ENCODE measurements at places on chromosomes 13 and 19. TPM values are rescaled to one million over a fixed set of nuclear protein-coding genes. Genes with fewer than 3 reads are reported as not detected.

LGALS4 gene
- 0.29 TPM for total RNA-seq

ZNF737 gene
- total RNA-seq: 14.0 TPM

SHANK1 gene
- 0.25 TPM for total RNA-seq

ACP7 gene
- total RNA-seq: not detected

SPC24 gene
- total RNA-seq: 60.5 TPM

ZSCAN4 gene
- total RNA-seq: not detected

ZNF560 gene
- total RNA-seq: 0.16 TPM

- H3K4me3 ChIP-seq: peak within 1 kb of the TSS; percentile 78
- H3K36me3 ChIP-seq: no peaks in the 10 kb centered on the region
- peak within 1 kb of the TSS; percentile 61 for H3K27ac ChIP-seq
- peaks cover 3% of the 10 kb centered on the region for H3K27me3 ChIP-seq
- peak; percentile 70 for DNase-seq
Measured at GRCh38 chr19:6501740-6502648, at the start of gene TUBB4A. TSS of gene TUBB4A (minus strand) at chr19:6502309. CDS start at chr19:6502212, 97 bp downstream.

DNA sequence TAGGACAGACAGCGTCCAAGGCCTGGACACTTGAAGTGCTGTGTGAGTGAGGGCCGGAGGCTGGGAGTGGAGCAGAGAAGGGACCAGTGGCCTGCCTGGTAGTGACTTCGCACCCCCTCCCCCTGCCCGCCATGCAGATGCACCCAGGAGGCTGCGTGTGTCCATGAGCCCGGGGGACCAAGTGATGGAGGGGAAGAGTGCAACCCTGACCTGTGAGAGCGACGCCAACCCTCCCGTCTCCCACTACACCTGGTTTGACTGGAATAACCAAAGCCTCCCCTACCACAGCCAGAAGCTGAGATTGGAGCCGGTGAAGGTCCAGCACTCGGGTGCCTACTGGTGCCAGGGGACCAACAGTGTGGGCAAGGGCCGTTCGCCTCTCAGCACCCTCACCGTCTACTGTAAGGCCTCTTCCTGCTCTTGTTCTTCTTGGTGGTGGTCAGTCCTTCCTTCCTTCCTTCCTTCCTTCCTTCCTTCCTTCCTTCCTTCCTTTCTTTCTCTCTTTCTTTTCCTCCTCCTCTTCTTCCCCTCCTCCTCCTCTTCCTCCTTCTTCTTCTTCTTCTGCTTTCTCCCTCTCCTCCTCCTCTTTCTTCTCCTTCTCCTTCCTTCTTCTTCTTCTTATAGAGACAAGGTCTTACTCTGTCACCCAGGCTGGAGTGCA, 6.0 kb upstream of the FFAR1 start:
- H3K27ac ChIP-seq: no peak overlapping the region
- no peak for DNase-seq
- H3K4me1 ChIP-seq: peaks cover 13% of the 10 kb centered on the region
- H3K36me3 ChIP-seq: no peaks in the 10 kb centered on the region

DNA sequence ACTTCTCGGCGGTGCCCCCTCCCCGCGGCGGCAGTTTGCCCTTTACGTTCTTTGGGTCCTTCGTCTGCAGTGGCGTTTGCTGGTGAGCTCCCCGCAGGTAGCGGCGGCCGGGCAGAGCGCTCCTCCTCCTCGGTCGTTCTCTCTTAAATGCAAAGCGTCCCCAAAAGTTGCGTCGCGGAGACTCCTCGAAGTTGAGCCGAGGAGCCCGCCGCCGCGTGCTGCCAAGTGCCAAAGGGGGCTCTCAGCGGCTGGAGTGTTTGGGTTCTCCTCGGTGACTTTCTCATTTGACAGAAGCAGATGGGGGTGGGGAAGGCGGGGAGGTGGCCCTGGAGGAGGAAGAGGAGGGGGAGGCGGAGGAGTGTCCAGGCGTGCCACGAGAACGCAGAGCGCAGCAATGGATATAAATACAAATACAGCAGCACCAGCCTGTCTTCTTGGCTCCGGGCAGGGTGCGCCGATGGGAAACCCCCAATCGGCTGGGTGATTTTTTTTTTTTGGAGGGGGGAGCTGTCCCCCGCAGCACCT, at the start of gene SOX21:
SOX21 (minus strand) TSS at position 259 of the 525 bp plus-strand sequence. CDS start 496 bp downstream, outside the sequence.
- H3K4me3 ChIP-seq: peak within 1 kb of the TSS; percentile 48
- H3K27me3 ChIP-seq: peaks cover 61% of the 10 kb centered on the region
- no peak for DNase-seq
- peaks cover 25% of the 10 kb centered on the region for H3K4me1 ChIP-seq

GRCh38 chr13:45949161-45949560, 97.6 kb upstream of the SIAH3 start:
- no peaks in the 10 kb centered on the region for H3K36me3 ChIP-seq
- no peak overlapping the region for H3K27ac ChIP-seq
- H3K4me3 ChIP-seq: no peak overlapping the region
- H3K4me1 ChIP-seq: no peaks in the 10 kb centered on the region
- no peak for DNase-seq

- peak; percentile 88 for DNase-seq
- H3K27me3 ChIP-seq: no peaks in the 10 kb centered on the region
- H3K36me3 ChIP-seq: peaks cover 5% of the 10 kb centered on the region
- H3K4me3 ChIP-seq: peak overlapping the region; percentile 87
Measured at GRCh38 chr19:50368649-50369570, 3.5 kb upstream of the NAPSA start.

- peaks cover 3% of the 10 kb centered on the region for H3K27me3 ChIP-seq
- H3K4me1 ChIP-seq: no peaks in the 10 kb centered on the region
- H3K36me3 ChIP-seq: no peaks in the 10 kb centered on the region
Measured at GRCh38 chr13:36357692-36358091, 11.5 kb upstream of the SPART start.

- peak overlapping the region; percentile 76 for H3K4me3 ChIP-seq
- H3K27ac ChIP-seq: peak overlapping the region; percentile 77
- DNase-seq: no peak
Measured at GRCh38 chr19:4067396-4068046, 822 bp upstream of the ZBTB7A start.

GRCh38 chr13:111184458-111185401, 69.6 kb downstream of the ARHGEF7 start:
- no peaks in the 10 kb centered on the region for H3K27me3 ChIP-seq
- H3K27ac ChIP-seq: peak overlapping the region; percentile 87
- DNase-seq: peak; percentile 70
- H3K36me3 ChIP-seq: peaks cover 52% of the 10 kb centered on the region

GRCh38 chr19:10706990-10707389, 5.8 kb downstream of the QTRT1 start:
- H3K4me1 ChIP-seq: peaks cover 4% of the 10 kb centered on the region
- no peak overlapping the region for H3K4me3 ChIP-seq
- no peak for DNase-seq
- H3K36me3 ChIP-seq: peaks cover 24% of the 10 kb centered on the region
- H3K27ac ChIP-seq: no peak overlapping the region

DNA sequence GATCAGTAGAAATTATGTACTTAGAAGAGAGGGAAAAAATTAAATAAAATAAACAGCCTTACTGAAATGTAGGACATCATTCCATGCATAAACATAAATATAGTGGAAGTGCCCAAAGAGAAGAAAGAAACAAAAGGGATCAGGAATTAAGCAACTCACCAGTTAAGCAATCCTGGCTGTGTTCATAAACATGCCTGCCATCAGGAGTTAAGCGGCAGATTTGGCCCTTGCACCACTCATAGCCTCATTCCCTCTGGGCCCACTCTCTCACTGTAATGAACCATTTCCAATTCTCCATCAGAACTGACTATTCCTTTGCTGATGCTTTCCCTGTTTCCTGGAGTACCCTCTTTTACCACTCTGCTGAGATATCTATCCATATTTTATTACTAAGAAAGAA, 281.4 kb downstream of the LHFPL6 start:
- no peak overlapping the region for H3K27ac ChIP-seq
- no peaks in the 10 kb centered on the region for H3K4me1 ChIP-seq
- no peak for DNase-seq
- peaks cover 7% of the 10 kb centered on the region for H3K27me3 ChIP-seq

GRCh38 chr13:25973576-25973975, 78.2 kb downstream of the SHISA2 start:
- no peaks in the 10 kb centered on the region for H3K27me3 ChIP-seq
- no peaks in the 10 kb centered on the region for H3K36me3 ChIP-seq
- no peak overlapping the region for H3K4me3 ChIP-seq
- DNase-seq: peak; percentile 13
- peak overlapping the region; percentile 21 for H3K27ac ChIP-seq
- peaks cover 48% of the 10 kb centered on the region for H3K4me1 ChIP-seq

DNA sequence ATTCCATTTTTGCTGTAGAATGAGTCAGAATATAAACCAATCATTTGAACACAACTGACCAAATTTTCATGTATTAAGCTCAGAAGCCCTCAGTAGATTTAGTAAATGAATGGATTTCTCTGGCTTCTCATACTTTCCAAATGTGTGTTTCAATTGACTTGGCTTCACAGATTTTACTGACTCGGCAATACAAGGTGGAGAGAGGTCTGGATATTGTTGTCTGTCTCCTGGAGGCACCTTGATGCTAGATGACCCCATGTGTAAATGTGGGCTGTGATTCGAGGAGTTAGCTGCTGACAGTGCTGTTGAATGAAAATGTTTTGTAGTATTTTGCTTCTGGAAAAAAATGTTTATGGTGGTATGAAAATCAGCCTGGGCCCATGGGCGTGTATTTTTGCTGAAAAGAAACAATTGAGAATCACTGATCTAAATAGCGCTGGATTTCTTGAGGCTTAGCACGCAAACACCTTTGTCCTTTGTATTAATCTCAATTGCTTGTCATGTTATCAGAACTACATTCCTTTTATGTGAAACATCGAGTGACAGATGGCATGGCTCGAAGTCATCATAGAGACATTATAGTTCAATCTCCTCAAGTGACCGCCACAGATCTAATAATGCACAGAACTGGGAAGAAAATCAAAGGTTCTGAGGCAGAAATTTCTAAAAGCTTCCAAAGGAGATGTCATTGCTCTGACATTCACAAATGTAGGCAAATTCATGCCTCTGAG, 41.2 kb upstream of the UBAC2 start:
- no peak overlapping the region for H3K4me3 ChIP-seq
- no peak for DNase-seq
- H3K27me3 ChIP-seq: peaks cover 3% of the 10 kb centered on the region
- H3K4me1 ChIP-seq: no peaks in the 10 kb centered on the region
- H3K27ac ChIP-seq: no peak overlapping the region

GRCh38 chr19:35321291-35321690, 7.7 kb upstream of the CD22 start:
- H3K27me3 ChIP-seq: peaks cover 8% of the 10 kb centered on the region
- no peak overlapping the region for H3K27ac ChIP-seq
- no peak for DNase-seq
- no peak overlapping the region for H3K4me3 ChIP-seq
- no peaks in the 10 kb centered on the region for H3K36me3 ChIP-seq
- H3K4me1 ChIP-seq: peaks cover 10% of the 10 kb centered on the region

- no peak overlapping the region for H3K27ac ChIP-seq
- no peaks in the 10 kb centered on the region for H3K27me3 ChIP-seq
- H3K4me3 ChIP-seq: no peak overlapping the region
- H3K36me3 ChIP-seq: no peaks in the 10 kb centered on the region
- H3K4me1 ChIP-seq: no peaks in the 10 kb centered on the region
- peak; percentile 3 for DNase-seq
Measured at GRCh38 chr13:91647361-91647990, 249.1 kb downstream of the GPC5 start.

DNA sequence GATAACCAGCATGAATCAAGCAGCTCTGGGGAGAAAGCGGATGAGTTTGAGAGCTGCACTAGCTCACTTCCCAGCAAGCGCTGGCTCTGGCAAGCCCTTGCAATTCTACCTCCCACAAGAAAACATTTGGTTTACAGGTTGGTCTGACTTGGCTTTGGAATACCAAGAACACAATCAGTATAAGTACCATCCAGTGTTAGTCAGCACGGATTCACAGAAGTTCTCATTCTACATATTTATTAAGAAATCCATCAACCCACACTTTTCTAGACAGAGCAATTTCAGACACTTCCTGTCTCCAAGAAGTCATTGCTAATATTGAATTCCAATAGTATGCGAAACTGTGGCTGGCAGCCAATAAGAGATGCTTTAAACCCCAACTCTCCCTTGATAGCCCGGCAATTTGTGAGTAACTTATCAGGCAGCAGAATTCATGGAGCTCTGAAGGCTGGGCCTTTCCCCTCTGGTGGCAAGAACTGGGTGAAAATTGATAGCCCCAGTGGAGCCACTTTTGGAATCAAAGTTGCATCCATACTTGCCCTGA, 59.4 kb upstream of the WASF3 start:
- no peak overlapping the region for H3K27ac ChIP-seq
- H3K27me3 ChIP-seq: peaks cover 7% of the 10 kb centered on the region
- H3K36me3 ChIP-seq: no peaks in the 10 kb centered on the region
- peaks cover 7% of the 10 kb centered on the region for H3K4me1 ChIP-seq
- no peak overlapping the region for H3K4me3 ChIP-seq

DNA sequence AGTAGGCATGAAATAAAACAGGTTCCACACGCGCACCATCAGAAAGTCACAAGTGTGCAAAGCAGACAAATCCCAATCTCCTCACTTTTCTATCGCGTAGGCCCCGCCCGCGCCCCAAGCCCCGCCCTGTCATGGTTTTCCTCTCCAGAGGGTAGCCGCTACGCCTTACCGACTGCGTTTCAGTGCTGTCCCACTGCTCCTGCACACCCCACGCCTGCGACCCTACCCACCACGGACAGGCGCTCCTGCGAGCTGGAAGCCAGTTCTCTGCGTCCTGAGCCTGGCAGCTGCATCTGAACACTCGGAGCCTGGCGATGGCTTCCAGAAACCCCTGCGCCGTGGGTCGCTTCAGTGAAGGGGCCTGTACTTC, 379 bp upstream of the ZNF470 start:
- DNase-seq: peak; percentile 66
- peak overlapping the region; percentile 98 for H3K4me3 ChIP-seq
- H3K27ac ChIP-seq: peak overlapping the region; percentile 92
- H3K4me1 ChIP-seq: peaks cover 15% of the 10 kb centered on the region
- peaks cover 77% of the 10 kb centered on the region for H3K36me3 ChIP-seq

DNA sequence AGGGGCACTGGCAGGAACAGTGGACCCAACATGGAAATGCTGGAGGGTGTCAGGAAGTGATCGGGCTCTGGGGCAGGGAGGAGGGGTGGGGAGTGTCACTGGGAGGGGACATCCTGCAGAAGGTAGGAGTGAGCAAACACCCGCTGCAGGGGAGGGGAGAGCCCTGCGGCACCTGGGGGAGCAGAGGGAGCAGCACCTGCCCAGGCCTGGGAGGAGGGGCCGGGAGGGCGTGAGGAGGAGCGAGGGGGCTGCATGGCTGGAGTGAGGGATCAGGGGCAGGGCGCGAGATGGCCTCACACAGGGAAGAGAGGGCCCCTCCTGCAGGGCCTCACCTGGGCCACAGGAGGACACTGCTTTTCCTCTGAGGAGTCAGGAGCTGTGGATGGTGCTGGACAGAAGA, 4.1 kb downstream of the KLK2 start:
- H3K4me1 ChIP-seq: no peaks in the 10 kb centered on the region
- no peak overlapping the region for H3K27ac ChIP-seq
- no peaks in the 10 kb centered on the region for H3K36me3 ChIP-seq
- H3K4me3 ChIP-seq: no peak overlapping the region
- no peak for DNase-seq
